Esophagus mucosa (tissue), 1 donor: ENCODE measurements at places on chromosomes 5 and 9. TPM values are rescaled to one million over a fixed set of nuclear protein-coding genes. Genes with fewer than 3 reads are reported as not detected.

Gene SLC12A7
- 3.0 TPM for total RNA-seq

Gene STPG3
- not detected for total RNA-seq

Gene FOXD4L3
- total RNA-seq, result not detected

Gene MUSK
- 0.48 TPM for total RNA-seq

Gene PCDHB10
- 0.80 TPM for total RNA-seq

Gene SOHLH1
- total RNA-seq, result not detected

Gene SLC34A1
- total RNA-seq, result 0.60 TPM

Gene KCNIP1
- not detected for total RNA-seq

Gene GGTA1
- total RNA-seq, result 7.1 TPM

Gene PLPPR1
- 0.32 TPM for total RNA-seq

Gene IGFBPL1
- not detected for total RNA-seq

Gene LNPEP
- total RNA-seq, result 23.6 TPM

Gene WDR31
- 3.7 TPM for total RNA-seq

Gene LMBRD2
- total RNA-seq, result 5.8 TPM

Gene MARCOL
- total RNA-seq, result not detected

Gene IL4
- total RNA-seq, result not detected

Gene AJM1
- 1.1 TPM for total RNA-seq

Gene CDX1
- not detected for total RNA-seq

Gene KCNV2
- total RNA-seq, result not detected

Gene GPR151
- not detected for total RNA-seq

Gene ZNF879
- total RNA-seq, result 1.2 TPM

Gene IL3
- total RNA-seq, result not detected
